ENCODE measurements at places on chromosomes 5 and 9.
A peak's percentile ranks its signal among the peaks of the same experiment; 100 is the strongest.

DNA sequence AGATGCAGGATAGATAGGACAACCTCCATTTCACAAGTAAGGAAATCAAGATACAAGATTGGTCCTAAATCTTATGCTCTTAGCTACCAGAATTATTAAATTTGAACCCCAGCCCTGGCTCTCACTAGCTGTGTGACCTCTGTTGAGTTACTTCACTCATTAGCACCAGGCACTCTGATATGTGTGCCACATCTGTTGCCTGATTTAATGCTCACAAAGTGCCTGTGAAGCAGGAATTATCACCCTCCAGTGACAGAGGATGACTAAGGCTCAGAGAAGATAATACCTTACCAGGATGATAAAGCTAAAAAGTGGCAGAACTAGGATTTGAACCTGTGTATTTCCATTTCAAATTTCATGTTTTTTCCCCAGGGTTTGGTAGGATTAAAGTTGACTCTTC, 110.0 kb downstream of the PLPPR1 start:
- no peak for DNase-seq

GRCh38 chr5:147472664-147473475, 37.0 kb downstream of the DPYSL3 start:
- no peak for DNase-seq

DNA sequence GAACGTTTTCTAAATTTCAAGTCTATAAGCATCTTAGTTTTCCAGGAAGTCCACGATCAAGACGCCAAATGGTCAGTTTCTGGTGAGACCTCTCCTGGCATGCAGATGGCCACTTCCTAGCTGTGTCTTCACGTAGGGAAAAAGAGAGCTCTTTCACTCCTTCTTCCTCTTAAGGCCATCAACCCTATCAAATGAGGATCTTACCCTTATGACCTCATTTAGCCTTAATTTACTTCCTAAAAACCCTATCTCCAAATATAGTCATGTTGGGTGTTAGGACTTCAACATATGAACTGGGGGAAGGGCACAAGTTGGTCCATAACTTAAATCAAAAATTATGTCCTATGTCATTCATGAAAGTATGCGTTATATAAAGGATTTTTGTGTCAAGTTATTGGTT, 229.5 kb downstream of the ARL15 start:
- no peak for DNase-seq

- no peak for DNase-seq
Observed at GRCh38 chr5:4873652-4874051, 266.5 kb upstream of the ADAMTS16 start.

- DNase-seq = no peak
Observed at GRCh38 chr5:170701334-170701733, 82.2 kb upstream of the GABRP start.

- no peak for DNase-seq
Observed at GRCh38 chr5:74155501-74155900, 485.0 kb downstream of the ENC1 start.

DNA sequence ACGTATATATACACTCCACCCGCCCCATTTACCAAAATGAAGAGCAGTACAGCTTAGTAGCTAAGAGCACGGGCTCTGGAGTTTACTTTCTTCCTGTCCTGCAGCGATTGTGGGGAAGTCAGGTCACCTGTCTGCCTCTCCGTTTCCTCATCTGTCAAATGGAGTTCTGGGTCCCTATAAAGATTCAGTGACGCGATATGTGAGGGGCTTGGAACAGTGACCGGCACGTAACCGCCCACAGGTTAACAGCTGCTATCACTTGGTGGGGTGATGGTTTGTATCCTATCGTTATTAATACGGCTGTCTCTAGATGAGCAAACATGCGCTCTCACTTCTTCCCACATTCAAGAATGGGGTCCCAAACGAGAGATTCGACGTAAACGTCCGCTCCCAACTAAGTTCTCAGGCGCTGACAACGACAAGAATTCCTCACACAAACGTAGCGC, 426 bp downstream of the FAM114A2 start:
- DNase-seq = no peak

- no peak for DNase-seq
Observed at GRCh38 chr5:131848662-131849061, 51.8 kb upstream of the FNIP1 start.

DNA sequence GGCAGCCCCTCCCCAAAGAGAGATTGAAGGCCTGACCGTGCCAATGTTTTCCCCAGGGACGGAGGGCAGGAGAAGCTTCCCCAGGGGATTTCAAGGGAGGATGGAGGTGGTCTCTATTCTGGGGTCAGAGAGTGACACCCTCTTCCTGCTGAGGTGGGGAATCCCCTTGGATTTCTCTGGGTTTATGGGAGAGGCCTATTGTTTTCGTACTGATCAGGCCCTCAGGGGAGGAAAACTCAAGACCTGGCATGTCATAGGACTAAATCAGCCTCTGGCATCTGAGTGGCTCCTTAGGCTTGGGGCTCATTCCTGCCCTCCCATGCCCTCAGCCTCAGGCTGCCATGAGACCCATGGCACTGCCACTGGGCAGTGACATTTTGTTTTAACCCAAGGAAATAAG, 44.6 kb downstream of the IRF1 start:
- DNase-seq = no peak

DNA sequence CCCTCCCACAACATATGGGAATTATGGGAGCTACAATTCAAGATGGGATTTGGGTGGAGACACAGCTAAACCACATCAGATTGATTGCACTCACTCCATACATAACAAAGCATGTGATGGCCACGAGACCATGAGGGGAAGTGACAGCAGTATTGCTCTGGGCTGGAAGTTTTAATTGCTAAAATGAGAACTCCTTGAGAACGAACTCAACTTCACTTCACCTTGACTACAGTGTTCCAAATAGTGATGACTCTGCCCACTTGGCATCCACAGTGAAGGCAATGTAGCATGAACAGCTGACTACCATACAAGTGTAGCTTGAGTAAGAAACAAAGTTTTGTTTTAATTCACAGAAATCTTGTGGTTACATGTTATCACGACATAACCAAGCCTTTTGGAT, 739 bp upstream of the SPINK7 start:
- DNase-seq = no peak

GRCh38 chr9:12604164-12604821, 88.9 kb upstream of the TYRP1 start:
- DNase-seq = no peak

GRCh38 chr9:81146684-81147337, 542.5 kb downstream of the TLE1 start:
- DNase-seq = no peak

- DNase-seq = peak; percentile 38
Observed at GRCh38 chr9:71819115-71819739, 50.9 kb upstream of the CEMIP2 start.

- DNase-seq = no peak
Observed at GRCh38 chr9:134339183-134339806, 13.0 kb downstream of the RXRA start.

DNA sequence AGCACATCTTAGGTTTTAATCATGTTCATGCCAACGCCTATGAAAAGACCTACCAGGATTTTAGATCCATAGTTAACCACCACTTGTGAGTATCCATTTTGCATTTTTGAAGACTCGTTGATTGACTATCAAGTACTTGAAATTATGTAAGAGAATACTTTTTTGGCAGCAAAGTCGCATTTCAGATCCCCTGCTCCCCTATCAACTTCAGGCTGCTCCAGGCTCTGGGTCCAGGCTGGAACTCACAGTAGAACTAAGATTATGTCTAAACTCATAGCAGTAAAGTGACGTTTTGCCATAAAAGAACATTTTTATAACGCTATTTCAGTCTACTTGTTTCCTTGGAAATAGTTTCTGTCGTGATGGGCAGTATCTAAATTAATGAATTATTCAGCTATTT, 267.7 kb downstream of the FANCC start:
- DNase-seq = no peak

DNA sequence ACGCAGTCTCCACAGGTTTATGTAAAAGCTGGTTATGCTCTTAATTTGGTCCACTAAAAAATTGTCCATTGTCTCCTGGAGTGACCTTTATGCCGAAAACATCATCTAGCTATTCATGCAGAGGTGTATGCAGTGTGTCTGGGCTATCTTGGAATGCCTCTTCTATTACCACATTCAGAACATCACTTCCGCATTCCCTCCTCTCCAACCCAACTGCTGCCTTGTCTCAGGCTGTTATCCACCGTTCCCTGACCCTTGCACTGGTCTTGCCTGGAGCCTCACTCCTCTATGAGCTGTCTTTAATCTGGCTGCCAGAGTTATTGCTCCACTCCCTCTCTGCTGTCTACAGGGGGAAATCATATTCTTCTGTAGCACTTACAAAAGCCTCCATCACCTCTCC, 214.1 kb upstream of the ANKRD55 start:
- no peak for DNase-seq

GRCh38 chr5:146754621-146755020, 123.9 kb downstream of the PPP2R2B start:
- no peak for DNase-seq

All from activated CD4-positive, CD25-positive, alpha-beta regulatory T cell treated with anti-CD3 and anti-CD28 coated beads, Interleukin-2, amount 50 U/mL, for 72 hours (primary cell).